ENCODE measurements at places on chromosomes 1 and 21. TPM values are rescaled to one million over a fixed set of nuclear protein-coding genes. Genes with fewer than 3 reads are reported as not detected.

- DNase-seq, result no peak
These were observed 547.3 kb upstream of the PLXNA2 start for GRCh38 chr1:208791456-208791855.

DNA sequence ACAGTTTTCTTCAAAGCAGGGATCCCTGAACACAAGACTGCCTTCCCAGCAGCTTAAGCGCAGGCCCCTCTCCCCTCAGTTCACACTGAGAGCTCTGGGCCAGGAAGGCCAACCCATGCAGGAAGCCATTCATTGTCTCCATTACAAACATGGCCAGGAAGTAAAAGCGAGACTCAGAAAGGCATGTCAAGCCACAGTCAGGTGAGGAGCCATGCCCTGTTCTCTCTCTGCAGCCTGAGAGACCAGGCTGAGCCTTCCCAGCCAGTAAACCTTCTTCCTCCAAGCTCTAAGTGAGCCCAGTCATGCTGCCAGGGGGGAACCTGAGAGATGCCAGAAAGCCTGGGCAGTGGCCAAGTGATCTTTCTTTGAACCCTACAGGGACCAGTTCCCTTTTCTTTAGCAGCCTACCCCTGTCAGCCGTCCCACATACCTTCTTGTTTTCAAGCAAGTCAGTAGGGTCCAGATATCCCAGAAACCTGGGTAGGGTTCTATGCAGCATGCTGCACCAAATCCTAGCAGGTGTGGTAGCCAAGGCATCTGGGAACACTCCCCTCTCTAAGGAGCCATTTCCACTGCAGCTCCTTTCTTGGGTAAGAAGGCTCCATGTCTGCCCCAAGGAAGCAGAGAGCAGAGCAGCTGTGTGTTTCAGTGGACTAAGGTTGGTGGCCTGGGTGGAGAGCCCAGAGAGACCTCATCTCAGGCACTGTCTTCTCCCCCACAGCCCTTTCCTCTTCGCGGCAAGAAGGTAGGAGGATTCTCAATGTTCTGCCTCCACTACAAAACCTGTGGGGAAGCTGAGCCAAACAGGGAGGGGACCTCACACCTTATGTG is 977 bp downstream of the TRAF3IP3 start:
- DNase-seq, result no peak

DNA sequence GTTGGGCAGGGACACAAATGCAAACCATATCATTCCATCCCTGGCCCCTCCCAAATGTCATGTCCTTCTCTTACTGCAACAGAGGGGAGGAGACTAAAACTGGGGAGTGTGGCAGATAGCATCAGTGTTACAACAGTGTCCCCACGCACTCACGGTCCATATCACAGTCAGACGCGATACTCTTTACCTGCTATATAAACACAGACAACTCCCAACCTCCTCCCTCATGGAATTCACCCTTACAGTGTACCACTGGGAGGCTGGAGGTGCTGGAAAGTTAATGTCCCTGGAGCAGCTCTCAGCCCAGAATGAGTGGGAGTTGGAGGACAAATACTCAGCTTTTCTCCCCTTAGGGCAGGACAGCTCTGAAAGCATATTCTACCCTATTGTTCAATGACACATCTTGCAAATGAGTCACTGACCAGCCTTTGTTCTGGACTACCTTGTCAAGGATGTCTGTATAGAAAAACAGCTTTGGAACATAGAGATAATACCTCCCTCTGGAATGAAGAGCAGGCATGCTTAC is 445.9 kb downstream of the SETD4 start:
- peak; percentile 88 for DNase-seq

DNA sequence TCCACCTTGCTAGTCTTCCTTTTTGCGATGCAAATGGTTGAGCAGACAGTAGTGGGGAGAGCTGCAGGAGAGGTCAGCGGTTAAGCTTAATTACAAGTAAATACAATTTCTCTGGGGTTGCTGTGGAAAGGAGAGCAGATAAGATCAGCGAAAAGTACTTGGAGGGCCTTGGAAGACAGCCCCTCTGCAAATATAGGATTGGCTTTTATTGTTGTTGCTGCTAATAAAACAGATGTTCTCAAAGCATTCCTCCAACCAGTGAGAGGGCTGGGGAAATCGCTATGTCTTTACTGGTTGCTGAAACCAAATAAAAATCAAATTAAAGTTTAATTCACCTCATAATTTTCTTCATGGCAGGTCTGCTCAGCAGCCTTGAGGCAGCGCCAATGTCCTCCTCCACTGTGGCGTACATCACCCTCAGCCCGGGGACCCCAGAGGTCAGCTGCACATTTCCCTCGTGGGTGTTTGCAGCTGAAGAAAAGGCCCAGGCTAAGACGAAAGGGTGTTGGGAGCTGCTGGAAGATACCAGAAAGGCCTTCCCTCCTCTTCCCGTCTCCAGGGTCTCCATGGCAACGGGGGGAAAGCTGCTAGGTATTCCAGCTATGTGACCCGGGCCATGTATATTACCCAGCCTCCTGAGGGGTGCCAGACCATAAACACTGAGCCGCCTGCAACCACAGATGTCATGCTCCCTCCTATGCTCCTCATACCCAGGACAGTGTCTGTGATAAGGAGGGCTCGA is 54.6 kb upstream of the POU2F1 start:
- no peak for DNase-seq

GRCh38 chr1:70674941-70675685 is 264.0 kb downstream of the CTH start:
- no peak for DNase-seq

DNA sequence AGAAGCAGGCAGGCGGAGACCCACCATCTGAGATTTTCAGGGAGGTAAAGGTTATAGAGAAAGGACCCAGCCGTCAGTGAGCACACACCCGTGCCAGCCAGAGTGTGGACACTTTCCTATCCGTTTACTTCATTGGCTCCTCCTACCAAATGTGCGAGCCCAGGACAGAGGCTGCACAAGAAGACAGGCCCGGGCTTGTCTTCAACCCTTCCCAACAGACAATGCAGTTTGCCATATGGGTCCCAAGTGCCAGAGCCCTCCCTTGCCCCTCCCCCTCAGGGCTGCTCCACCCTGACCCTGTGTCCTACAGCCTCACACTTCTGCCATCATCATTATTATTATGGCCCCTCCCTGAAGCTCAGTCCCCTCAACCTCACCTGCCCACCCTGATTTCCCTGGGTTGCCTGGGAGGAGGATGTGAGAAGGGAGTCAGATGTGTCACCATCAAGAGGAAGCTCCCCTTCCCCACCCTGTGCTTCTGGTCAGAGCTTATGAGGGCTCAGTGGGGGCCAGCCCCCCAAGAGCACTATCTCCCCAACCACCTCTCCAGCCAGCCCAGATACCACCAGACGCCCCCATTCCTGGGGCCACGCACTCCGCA is 9.4 kb downstream of the LAPTM5 start:
- peak; percentile 92 for DNase-seq

The CELA3B gene
- total RNA-seq, result not detected
